D721Med (cell line): ENCODE measurements at places on chromosomes 7 and 10.

GRCh38 chr7:32102432-32102873 is 32.2 kb upstream of the PDE1C start:
- DNase-seq, result no peak

DNA sequence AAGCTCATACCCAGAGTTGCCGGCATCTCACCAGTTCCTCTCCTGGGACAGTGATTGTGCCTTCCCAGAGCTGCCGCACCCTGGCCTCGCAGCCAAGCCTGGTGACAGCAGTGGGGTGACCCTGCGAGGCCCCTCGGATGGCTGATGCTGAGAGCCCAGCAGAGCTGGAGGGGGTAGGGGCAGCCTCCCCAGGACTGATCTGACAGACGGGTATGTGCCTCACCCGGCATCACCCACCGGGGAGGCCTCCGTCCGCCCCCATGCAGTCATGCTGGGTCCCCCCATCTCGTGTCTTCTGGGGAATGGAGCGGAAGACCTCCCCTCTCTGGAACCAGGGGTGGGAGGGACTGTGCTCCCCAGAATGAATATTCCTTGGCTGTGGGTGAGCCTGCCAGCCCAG is 82.3 kb downstream of the LHPP start:
- no peak for DNase-seq

GRCh38 chr10:69850440-69850839 is 48.7 kb downstream of the COL13A1 start:
- no peak for DNase-seq

GRCh38 chr7:92835261-92835850 is 1.0 kb downstream of the CDK6 start:
- no peak for DNase-seq

GRCh38 chr7:107023522-107024151 is 20.9 kb upstream of the PRKAR2B start:
- no peak for DNase-seq

- DNase-seq, result no peak
These were observed 96.0 kb downstream of the VIPR2 start for GRCh38 chr7:159048656-159049055.

DNA sequence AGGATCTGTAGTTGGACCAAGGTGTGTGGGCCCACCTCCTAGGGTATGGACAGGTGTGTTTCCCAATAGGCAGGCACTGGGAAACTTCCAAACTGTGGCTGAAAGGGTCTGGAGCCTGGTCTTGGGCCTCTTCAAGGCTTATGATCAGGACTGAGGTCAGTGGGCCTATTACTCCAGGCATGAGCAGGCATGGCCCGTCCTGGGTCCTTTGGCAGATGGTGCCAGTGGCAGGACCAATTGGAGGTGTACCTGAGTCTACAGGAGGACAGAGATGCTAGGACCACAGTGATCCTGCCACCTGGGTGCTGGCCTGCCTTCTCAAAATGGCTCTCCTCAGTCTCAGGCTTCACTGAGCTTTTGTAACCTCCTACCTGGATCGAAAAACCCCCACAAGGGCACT is 95.4 kb downstream of the RAB18 start:
- no peak for DNase-seq

DNA sequence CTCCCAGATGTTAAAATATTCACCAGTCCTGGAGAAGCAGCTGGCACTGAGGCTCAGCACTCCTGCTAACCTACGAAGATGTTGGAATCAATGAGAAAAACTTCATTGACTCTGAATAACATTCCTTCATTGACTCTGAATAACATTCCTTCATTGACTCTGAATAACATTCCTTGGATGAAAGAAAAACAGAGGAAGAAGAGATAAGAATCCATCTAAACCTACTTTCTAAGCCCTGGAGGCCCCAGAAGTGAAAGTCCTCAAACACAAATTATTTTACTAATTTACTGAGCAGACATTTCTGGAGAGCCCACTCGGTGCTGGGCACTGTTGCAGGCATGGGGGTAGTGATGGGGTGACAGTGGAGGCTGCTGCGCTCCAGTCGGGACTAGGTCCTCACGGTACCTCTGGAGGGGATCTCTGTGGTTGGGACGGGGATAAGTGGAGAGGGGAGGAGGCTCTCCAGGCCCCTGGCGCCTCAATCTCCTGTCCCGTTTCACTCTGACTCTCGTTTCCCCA is 254.1 kb downstream of the WDR37 start:
- no peak for DNase-seq

- no peak for DNase-seq
These were observed 12.2 kb downstream of the ATP6V0E2 start for GRCh38 chr7:149886018-149886415.

- DNase-seq, result no peak
These were observed 11.7 kb upstream of the VIM start for GRCh38 chr10:17216217-17216900.

DNA sequence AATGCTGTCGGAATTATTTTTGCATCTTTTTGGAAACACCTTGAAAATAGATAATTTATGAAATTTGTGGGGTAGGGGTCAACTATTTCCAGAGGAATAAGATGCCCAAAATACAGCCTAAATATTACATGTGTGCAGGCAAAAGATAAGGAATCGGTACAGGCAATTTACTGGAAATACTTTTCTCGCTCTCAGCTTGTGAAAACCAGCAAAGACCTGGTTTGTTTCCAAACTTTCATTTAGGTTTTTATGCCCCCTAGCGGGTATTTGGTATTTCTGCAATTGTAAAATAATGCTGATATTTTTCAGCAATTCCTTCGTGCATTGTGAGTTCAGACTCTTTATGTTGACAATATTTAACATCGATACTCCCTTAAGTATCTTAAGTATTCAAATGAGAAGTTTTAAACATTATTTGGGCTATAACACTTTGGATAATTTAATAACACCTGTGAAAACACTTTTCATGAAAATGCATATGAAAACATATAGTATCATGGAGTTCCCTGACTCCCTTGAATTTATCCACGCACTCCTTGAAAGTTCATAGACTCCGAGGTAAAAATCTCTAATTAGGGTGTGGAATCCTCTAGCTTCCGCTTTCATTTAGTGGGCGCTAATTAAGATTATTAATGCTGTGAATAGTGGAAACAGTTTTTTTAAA is 132.4 kb downstream of the TSPAN12 start:
- DNase-seq, result no peak

DNA sequence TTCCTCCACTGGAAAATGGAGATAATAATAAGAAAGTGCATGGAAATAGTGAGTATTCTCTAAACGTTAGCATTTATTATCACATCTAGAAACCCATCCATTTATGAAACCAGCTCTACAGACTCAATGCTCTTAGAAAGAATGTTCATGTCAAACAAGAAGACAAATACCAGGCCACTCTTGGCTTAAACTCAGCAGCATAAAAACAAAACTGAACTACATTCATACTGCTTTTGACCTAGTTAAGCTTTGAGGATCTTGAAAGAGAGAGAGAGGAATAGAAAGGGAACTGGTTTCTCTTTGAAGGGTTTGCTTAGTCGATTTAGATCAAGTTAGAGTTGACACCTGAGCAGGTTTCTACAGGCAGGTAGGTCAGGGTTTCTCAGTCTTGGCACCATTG is 332.9 kb upstream of the PRKCQ start:
- DNase-seq, result no peak

- no peak for DNase-seq
These were observed 557 bp downstream of the CYTH3 start for GRCh38 chr7:6271694-6272440.

DNA sequence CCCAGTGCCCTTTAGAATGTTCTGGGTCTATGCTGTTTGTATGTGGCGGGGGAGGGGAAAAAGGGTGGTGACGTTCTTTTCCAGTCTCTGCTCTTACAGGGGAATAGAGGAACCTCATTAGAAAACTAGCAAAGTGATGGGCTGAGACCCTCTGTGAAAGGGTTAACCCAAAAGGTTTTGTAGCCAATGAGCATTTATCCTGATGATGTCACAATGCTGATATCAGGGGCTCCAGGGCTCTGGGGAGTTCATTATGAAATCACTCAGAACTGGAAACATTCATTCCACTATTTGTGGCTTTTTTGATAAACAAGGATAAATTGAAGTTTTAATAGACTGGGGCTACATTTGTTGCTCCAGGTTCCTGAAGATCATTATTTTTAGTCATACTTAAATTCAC is 71.7 kb downstream of the ARID5B start:
- no peak for DNase-seq

- DNase-seq, result no peak
These were observed 16.3 kb upstream of the LIPM start for GRCh38 chr10:88786032-88786770.

GRCh38 chr7:26900251-26900650 is 35.9 kb upstream of the SKAP2 start:
- DNase-seq, result no peak

GRCh38 chr10:87775766-87776165 is 42.3 kb downstream of the ATAD1 start:
- no peak for DNase-seq

DNA sequence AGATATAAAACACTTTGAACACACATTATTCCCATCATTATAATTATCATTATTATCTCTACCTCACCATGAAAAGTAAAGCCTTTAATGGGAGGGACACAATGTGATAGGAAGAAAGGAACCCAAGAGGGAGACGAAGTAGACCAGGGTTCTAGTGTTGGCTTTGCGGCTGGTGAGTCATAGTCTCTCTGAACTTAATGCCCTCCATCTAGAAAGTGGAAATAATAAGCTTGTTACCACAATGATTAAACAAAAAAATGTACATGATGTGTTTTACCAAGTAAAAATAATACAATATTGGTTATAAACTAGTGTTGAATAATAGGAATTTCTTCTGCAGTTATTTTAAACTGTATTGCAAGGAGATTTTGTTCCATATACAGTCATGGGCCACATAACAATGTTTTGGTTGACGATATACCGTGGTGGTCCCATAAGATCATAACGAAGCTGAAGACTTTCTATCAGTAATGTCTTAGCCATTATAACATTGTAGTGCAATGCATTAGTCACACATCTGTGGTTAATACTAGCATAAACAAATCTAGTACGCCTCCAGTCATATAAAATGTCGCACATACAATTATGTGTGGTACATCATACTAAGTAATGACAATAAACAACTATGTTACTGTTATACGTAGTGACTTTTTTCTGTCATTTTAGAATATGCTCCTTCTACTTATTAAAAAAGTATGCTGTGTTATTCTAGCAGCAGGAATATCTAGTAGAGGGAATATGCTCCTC is 450.6 kb upstream of the SORCS1 start:
- no peak for DNase-seq

DNA sequence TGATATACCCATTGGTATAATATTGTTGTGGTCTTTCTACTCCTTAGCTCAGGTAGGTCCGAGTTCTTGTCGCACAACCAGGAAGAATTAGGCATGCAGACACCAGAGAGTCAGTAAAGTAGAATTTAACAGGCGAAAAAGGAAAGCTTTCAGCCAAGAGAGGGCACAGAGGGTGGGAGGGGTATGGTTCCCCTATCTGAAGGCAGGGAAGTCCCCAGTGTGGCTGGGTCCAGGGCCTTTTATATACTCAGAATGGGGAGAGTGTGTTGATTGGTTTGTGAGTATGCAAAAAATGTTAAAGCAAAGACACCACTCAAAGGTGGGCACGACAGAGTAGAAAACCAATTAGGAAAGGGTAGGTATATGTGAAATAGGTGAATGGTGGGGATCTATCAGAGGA is 53.9 kb downstream of the IMMP2L start:
- no peak for DNase-seq

DNA sequence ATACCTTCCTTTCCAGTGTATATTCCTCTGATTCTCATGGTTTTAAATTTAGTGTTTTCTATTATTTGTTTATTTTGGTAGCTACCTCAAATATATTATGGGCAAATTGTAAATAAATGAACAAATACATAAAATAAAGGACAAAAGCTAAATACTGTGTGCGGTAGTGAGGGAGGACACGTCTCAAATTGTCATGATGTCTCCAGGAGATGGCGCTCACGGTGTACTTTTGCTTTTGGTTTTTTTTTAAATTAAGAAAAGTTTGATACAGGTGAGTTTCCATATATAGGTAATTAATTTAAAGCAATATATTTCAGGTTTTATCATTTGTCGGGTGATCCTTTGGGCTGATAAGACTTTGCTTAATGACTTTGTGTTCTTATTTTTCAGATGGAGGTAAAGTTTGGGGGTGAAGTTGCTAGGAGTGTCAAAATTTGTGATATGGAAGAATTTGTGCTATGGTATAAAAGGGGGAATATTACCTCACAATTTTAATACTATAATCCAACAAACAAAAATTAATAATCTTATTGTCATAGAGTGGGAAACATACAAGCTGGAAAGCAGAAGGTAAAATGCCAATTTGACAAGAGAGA is 68.4 kb upstream of the TMEM229A start:
- no peak for DNase-seq

DNA sequence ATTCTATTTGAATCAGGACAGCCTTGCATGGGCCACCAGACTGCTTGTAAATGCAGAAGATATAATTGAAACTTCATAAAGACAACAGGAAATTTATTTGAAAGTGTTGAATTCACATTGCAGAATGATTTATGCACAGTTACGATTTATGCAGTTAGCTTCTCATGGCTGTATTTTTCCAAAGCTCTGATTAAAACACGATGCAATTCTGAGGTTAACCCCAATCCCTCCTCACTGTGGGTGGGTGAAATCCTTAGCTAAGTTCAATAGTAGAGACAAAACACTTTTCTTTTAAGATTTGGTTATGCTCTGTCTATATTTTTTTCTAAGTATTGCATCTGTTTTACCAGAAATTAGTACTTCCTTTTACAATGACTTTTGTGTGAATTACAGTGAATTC is 728.8 kb upstream of the IGFBP3 start:
- no peak for DNase-seq

DNA sequence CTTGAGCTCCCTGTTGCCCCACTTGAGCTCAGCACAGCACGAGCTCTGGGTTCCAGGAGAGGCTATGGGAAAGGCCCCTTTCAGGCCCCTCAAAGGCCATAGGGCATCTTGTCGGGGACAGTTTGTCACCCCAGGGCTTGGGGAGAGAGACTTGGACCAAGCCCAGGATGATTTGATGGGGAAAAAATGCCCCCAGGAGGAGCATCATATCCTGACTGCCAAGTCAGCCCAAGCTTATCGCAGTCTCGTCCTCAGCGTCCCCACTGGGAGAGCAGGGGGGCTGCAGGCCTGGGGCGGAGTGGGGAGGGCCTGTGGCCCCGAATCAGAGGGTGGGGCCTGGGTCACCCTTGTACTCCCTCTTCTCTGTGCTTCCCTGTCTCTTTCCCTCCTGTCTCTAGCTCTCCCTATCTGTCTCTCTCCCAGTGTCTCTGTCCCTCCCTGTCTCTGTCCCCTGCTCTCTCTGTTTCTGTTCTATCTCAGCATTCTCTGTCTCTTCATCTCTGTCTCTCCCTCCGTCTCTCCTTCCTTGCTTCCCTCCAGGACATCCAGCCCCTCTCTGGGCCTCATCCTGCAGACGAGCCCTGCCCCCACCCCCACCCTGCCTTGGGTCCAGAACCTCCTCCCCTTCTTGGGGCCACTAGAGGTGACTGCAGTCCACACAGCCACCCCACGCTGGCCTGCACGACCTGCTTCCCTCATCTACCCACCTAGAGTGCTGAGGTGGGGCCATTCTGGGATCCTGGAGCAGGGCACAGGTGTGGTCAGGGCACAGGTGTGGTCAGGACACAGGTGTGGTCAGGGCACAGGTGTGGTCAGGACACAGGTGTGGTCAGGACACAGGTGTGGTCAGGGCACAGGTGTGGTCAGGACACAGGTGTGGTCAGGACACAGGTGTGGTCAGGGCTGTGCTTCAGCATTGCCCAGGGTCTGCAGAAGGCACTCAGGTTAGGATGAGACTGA is 17.3 kb upstream of the GRIFIN start:
- no peak for DNase-seq
